ENCODE measurements at places on chromosomes 13 and 19. TPM values are rescaled to one million over a fixed set of nuclear protein-coding genes. Genes with fewer than 3 reads are reported as not detected.

The SOX1 gene
- polyA plus RNA-seq, result not detected

The ZNF560 gene
- 0.10 TPM for polyA plus RNA-seq

The MEDAG gene
- polyA plus RNA-seq, result 0.03 TPM

The FUT2 gene
- not detected for polyA plus RNA-seq

The CYP2F1 gene
- not detected for polyA plus RNA-seq

GRCh38 chr13:105377452-105377851 lies 1158.0 kb downstream of the EFNB2 start:
- no peak for DNase-seq

- DNase-seq, result no peak
These were observed 1364.9 kb downstream of the PCDH9 start for GRCh38 chr13:65865206-65865605.

DNA sequence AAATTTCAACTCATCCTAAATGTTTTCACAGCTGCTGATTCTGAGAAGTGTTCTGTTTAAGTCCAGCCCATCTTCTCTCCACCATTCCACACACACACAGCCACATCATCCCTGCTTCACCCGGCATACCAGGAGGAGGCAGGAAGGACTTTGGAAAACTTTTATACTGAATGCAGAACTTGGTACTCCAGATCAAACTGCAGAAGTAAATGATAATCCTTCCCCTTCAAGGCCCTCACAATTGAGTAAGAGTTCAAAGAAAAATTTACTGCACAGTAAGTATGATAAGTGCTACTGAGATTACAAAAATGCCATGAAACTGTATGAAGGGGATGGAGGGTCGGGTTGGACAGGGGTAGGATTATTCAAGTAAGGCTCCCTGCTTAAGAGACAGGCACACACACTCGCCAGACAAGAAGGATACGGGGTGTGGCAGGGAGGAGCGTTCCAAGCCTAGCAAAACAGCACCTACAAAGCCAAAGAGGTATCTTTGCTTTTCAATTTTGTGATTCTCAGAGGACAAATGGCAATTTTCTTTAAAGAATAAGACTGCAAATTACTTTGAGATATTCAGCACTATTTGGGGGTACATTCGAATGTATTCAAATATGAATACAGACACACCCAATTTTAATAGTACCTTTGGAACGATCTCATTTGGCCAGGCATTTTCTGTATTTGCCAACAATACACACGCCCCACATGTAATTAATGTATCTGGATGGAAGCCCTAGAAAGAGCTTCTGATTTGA lies 2.5 kb downstream of the USP12 start:
- DNase-seq, result no peak

DNA sequence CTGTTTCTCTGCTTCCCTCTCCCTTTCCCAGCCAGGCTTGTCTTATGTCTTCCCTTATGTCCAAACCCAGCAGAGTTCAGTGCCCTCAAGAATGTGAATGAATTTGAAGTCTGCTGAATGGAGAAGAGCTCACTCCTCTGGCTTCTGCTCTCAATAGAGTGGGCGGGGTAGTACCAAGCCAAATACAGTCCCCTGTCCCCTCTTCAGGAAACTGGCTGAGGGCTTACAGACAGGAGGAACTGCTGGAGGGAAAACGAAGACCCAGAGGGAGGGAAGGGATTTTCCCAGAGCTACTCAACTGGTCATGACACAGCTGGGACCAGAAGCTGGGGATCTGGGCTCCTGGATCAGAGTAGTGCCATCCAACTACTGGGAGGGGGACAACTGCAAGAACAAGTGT lies 32.9 kb upstream of the POU2F2 start:
- DNase-seq, result no peak

DNA sequence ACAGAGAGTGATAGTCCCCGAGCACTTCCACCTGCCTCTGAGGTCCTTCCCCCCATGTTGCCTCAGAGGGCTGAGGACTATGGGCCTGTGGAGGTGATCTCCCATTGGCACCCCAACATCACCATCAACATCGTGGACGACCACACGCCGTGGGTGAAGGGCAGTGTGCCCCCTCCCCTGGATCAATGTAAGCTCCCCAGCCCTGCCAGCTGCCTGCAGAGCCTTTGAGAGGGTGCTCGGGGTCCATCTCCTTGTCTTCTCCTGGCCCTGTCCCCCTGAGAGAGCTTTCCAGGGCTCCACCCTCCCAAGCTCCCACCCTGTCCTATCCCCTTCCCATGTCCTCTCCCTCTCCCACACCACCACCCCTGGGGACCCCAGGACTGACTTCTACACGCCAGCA lies 14.9 kb upstream of the RELB start:
- no peak for DNase-seq

Data from SK-N-SH (cell line).